ENCODE measurements at places on chromosomes 2 and 18. TPM values are rescaled to one million over a fixed set of nuclear protein-coding genes. Genes with fewer than 3 reads are reported as not detected.

Gene PLA2R1
- total RNA-seq: 2.4 TPM

Gene DSC3
- total RNA-seq: 1.8 TPM

Gene RAB27B
- 11.8 TPM for total RNA-seq

Gene CDK15
- not detected for total RNA-seq

Gene ADCY3
- total RNA-seq: 68.6 TPM

Gene MLPH
- total RNA-seq: 253 TPM

Gene OR6B2
- not detected for total RNA-seq
